ENCODE measurements at places on chromosomes 7 and 10. TPM values are rescaled to one million over a fixed set of nuclear protein-coding genes. Genes with fewer than 3 reads are reported as not detected.

GRCh38 chr10:78600740-78601139 is 468.0 kb upstream of the ZMIZ1 start:
- DNase-seq = no peak

- DNase-seq = no peak
These were observed 107.3 kb downstream of the GALNT11 start for GRCh38 chr7:152132812-152133211.

SPDYE1 gene
- 0.27 TPM for polyA plus RNA-seq

CAMK1D gene
- 10.4 TPM for polyA plus RNA-seq

DNA sequence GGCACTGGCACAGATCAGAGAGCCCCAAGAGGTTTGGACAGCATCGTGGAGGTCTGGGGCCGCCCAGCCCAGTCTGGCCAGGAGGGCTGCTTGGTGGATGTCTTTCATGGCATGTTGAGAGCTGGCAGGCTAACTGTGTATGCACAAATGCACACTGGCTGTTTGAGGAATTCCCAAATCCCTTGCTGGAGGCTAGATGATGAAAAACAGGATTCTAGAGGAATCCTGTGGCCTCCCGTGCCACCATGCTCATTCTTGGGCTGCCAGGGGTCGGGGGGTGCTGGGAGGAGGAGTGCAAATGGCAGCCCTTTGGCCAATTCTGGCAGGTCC is 26.5 kb downstream of the LEP start:
- no peak for DNase-seq

DNA sequence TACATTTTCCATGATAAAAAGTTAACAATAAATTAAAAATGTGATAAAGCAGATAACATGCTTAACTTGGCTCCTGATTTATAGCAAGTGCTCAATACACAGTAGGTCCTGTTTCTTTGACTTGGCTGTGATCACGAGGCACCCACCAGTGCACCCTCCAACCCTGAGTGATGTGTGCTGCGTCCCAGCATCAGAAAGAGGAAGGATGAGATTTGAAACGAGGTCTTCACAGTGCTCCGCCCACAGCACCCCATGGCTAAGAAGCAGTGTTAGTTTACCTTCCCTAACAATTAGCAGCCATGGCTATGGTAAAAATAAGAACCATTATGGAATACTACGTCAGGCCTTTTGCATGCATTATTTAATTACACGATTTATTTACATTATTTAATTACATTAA is 292.0 kb upstream of the ZMIZ1 start:
- DNase-seq = no peak

DNA sequence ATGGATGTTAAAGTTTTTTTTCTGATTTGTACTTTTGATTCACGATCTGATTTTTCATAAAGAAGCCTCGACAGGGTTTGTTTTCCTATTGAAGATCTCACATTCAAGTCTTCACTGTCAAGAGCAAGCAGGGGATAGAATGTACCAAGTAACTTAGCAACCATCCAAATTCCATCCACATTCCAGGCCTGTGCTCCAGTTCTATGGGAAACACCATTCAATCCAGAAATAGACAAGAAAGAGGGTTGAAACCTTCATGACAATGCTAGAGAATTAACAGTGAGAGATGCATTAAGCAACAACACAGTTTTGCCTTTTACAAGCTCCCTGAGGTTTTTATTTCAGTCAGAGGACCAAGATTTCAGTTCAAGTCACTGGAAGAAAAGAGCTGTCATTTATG is 300.2 kb downstream of the NEBL start:
- no peak for DNase-seq

FKBP6 gene
- 0.25 TPM for polyA plus RNA-seq

GRCh38 chr10:8349610-8350249 is 295.2 kb downstream of the GATA3 start:
- no peak for DNase-seq

Data from right renal cortex interstitium (tissue), 3 donors.